ENCODE measurements at places on chromosomes 5 and 9.

DNA sequence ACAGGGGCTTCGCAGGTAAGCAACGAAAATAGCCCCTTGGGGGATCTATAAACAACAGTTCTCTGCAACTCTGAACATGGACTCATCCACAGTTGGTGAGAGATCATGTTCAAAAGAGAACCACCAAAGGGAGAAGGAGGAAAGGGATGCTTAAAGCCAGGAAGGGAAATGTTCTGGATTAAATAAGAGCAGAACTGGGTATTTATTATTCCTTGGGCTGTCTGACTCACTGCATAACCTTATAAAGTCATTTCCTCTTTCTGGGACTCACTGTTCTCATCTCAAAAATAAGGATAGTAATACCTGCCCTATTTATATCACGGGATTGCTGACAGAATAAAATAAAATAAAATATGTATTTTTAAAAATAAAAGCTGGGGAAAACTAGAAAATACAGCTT, 11.2 kb upstream of the MARCHF3 start:
- no peak for DNase-seq

DNA sequence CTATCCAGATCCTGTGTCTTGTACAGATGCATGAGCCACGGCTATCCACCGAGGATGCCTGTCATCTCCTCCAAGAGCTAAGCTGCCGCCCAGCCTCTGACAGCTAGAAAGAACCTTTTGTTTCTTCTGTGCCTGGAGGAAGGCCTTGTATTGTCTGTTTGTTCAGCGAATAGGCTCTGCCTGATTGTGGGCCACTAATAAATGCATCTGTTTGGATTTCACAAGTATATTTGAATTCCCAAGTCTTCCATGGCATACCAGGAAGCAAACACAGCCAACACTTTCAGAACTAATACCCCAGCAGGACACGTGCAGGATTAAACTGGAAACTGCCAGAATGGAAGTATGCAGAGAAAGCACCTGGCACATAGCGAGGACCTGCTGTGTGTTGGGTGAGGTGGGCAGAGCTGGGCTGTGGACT, 92.7 kb upstream of the NEURL1B start:
- no peak for DNase-seq

DNA sequence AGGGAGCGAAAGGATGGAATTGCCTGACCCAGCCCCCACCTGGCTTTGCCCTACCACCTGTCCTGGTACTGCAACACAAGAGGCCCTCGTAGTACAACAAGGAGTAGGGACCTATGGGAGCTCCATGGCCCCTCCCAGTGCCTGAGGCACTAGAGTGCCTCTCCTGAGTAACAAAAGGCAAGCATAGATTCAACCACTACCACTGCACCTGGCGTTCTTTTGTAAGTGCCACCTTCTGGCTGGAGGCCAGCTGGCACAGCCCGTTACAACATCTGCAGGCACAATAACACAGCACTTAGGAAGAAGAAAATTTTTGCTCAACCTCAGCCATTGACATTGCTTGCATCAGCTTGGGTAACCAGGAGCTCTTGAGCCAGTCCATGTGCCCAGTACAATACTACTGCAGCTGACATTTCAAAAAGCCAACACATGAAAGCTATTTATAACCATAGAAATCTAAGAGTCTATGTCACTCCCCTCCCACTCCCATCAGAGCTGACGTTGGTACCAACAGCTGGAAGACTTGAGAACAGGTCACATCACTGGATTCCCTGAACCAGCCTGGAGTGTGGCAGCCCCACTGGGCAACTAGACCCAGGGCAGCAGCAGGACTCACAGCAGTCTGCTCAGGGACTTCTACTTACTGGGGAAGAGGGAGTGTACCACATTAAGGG, 17.7 kb upstream of the FAM174A start:
- DNase-seq, result no peak

GRCh38 chr9:127965953-127966352, 14.8 kb downstream of the EEIG1 start:
- DNase-seq, result no peak

DNA sequence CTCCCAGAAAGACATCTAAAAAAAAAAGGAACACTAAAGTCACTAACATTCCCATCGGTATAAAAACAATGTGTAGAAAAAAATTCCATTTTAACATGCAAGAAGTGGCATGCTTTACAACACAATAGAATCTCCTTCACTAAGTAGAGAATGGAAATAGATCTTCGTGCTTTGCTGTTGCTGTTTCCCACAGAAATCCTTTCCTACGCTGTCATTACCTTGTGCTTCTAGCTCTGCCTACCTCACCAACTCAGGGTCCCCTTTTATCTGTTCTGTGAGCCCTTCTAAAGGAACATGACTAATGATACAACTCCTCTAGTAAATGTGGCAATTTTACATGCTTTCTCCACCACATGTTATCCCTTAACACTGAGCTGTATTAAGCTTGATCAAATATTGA, 202.9 kb downstream of the MCTP1 start:
- no peak for DNase-seq

GRCh38 chr5:56574778-56575177, 240.6 kb upstream of the MAP3K1 start:
- no peak for DNase-seq

DNA sequence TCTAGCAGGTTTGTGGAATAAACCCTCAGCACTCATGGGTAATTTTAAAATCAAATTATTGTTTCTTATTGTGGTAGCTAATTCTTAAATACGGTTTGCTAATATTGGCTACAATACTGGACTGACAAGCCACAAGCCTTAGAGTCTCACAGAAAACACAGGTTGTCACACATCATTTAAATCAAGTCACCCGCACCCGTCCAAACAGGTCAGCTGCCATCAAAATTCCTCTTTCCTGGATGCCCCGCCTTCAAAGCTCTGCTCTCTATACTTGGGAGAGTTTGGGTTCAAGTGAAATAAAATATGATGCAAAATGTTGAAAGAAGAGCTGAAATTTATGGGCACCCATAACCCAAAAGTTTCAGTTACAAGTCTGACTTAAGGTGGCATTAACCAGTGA, 12.3 kb upstream of the SUSD1 start:
- DNase-seq, result no peak

GRCh38 chr9:6007770-6008168, 7.7 kb downstream of the RANBP6 start:
- DNase-seq, result peak; percentile 55

- DNase-seq, result no peak
Observed at GRCh38 chr9:90546200-90546599, 96.4 kb downstream of the DIRAS2 start.

GRCh38 chr5:75558221-75558620, 46.5 kb downstream of the POLK start:
- no peak for DNase-seq

GRCh38 chr9:87787735-87788134, 61.8 kb downstream of the CTSL start:
- no peak for DNase-seq

DNA sequence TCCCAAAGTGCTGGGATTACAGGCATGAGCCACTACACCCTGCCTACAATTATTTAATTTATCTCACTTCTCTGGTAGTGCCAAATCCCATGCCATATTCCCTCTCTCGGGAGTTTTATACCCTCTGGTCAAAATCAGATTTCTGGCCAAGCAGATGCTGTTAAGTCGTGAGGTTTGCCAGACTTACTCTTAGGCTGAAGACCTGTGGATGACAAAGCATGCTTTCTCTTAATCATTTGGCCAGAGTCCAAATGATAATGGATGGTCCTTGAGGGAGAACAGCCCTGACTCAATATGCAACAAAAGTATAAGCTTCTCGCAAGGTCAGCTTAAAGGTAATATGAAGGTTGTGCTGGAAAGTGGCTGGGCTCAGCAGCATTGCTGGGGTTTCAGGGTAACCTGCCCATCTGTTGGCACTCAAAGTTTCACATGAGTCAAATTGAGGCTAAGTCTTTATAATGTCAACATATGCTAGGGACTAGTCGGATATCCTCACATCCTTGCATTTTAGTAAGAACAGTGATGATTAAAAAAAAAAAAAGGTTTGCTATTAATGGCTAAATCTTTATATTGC, 280.1 kb downstream of the KIF4B start:
- no peak for DNase-seq

- no peak for DNase-seq
Observed at GRCh38 chr5:5178136-5178535, 38.0 kb downstream of the ADAMTS16 start.

GRCh38 chr5:96228408-96228807, 204.6 kb downstream of the PCSK1 start:
- DNase-seq, result no peak

- DNase-seq, result no peak
Observed at GRCh38 chr5:68012429-68012828, 203.1 kb upstream of the PIK3R1 start.

DNA sequence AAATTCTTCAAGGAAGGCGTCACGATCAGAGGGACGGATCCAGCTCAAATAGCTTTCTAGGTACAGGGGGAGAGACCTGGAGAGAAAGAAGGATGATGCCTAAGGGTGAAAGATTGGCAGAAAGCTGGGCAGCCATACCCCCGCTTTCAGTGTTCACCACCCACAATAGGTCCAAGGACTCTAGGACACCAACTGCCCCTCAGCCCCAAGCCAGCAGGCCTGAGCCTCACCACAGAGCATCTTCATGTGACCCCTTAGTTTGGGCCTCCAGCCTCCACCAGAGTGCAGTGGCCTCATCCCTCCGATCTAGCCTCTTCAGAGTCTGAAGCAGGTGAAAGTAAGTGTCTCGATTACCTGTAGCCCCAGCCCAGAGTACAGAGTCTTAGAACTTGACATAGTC, 1.7 kb upstream of the VCP start:
- DNase-seq, result no peak

- no peak for DNase-seq
Observed at GRCh38 chr9:108835831-108836230, 20.0 kb downstream of the ACTL7B start.

GRCh38 chr5:135710045-135710675, 124.3 kb upstream of the SLC25A48 start:
- DNase-seq, result no peak

GRCh38 chr5:141986072-141986471, 17.2 kb downstream of the RNF14 start:
- no peak for DNase-seq

All from stimulated activated CD8-positive, alpha-beta memory T cell treated with anti-CD3 and anti-CD28 coated beads, Interleukin-15, amount 100 ng/mL, for 4 hours (primary cell).